ENCODE measurements at places on chromosomes 4 and X. TPM values are rescaled to one million over a fixed set of nuclear protein-coding genes. Genes with fewer than 3 reads are reported as not detected.

Gene TRPC5OS
- total RNA-seq: not detected

Gene SLC2A9
- 3.5 TPM for total RNA-seq

Gene GPAT3
- 15.1 TPM for total RNA-seq

Gene FAM184B
- total RNA-seq: 0.03 TPM

Gene PAGE2B
- total RNA-seq: not detected

Gene PRDM8
- 5.3 TPM for total RNA-seq

Gene TEX13D
- total RNA-seq: not detected

Gene MAGEC3
- not detected for total RNA-seq

Gene MSANTD1
- 0.57 TPM for total RNA-seq

Gene PROM1
- 0.18 TPM for total RNA-seq

Gene PNPLA4
- 1.3 TPM for total RNA-seq

Gene ARHGEF38
- not detected for total RNA-seq

GRCh38 chrX:130771648-130772047 is 131.4 kb downstream of the ENOX2 start:
- DNase-seq: no peak
- H3K36me3 ChIP-seq: no peaks in the 10 kb centered on the region
- H3K27ac ChIP-seq: no peak overlapping the region
- no peaks in the 10 kb centered on the region for H3K27me3 ChIP-seq
- no peak overlapping the region for H3K4me3 ChIP-seq

DNA sequence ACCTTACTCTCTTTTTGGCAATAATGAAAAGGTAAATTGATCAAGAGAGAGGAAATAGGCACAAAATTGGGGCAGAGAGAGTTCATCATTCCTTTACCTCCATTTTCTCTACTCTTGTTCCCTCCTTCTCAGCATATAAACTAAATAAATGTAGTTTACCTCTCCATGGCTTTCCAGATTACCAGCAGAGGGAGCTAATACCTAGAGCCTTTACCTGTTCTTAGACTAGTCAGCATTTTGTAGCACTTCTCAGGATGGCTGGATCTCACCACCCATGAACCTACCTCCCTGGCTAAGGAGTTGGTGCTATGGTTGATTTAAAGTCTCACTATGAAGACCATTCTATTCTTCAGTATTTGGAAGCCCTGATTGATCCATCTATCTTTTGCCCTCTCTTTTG is 15.7 kb downstream of the OFD1 start:
- H3K36me3 ChIP-seq: no peaks in the 10 kb centered on the region
- H3K4me3 ChIP-seq: no peak overlapping the region
- no peaks in the 10 kb centered on the region for H3K4me1 ChIP-seq
- DNase-seq: no peak
- no peaks in the 10 kb centered on the region for H3K27me3 ChIP-seq

GRCh38 chrX:34734383-34734782 is 77.3 kb upstream of the TMEM47 start:
- H3K36me3 ChIP-seq: no peaks in the 10 kb centered on the region
- DNase-seq: no peak
- no peak overlapping the region for H3K27ac ChIP-seq

DNA sequence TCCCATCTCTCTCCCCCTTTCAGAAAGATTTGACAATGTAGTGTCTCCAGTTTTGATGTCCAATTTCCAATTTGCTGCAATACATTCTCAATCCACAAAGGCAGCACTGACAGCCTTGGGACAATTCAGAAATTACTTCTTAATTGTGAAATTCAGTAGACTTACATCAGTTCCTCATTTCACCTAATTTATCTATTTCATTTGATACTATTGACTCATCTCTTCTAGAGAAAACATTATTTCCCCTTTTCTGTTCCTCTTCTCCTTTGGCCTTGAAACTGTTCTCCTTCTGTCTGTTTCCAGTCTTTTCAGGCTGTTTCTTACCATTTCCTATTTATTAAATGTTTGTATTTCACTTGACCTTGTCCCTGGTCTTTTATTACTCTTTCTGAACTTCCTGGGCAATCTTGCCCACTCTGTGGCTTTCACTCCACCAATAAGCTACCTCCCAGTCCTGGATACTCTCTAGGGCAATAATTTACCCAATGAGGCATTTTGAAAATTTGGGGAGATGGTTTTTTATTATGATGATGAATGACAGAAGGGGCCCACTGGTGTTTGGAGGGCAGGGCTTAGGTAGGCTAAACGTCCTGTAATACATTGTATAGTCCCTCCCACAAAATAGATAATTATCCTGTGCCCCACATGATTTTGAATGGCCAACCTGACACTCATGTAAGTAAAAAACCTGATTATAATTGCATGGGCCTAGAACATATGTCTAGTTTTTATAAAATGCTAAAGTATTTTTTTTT is 498.0 kb upstream of the BOD1L1 start:
- H3K4me1 ChIP-seq: no peaks in the 10 kb centered on the region
- no peak for DNase-seq
- H3K4me3 ChIP-seq: no peak overlapping the region
- H3K36me3 ChIP-seq: no peaks in the 10 kb centered on the region

DNA sequence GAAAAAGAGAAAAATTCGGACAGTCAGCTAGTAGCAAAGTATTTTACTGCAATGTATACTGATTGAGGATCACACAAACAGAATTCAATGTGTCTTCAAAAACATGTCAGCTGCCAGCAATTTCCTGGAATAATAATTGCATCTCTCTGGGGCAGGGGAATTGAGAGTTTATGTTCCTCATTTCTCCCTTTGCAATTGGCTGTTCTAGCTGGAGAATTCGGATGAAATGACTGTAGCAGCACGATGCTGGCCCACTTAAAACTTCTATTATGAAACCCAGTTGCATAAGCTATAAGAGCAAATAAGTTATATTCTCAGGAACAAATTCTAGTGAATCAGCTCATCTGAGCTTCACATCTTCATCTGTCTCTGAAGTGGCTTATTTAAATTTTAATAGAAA is 99.9 kb upstream of the CPEB2 start:
- no peak for DNase-seq
- no peaks in the 10 kb centered on the region for H3K27me3 ChIP-seq
- H3K27ac ChIP-seq: no peak overlapping the region
- H3K36me3 ChIP-seq: no peaks in the 10 kb centered on the region
- no peak overlapping the region for H3K4me3 ChIP-seq

GRCh38 chr4:77074381-77074831 is 1.4 kb downstream of the CCNI start:
- peak overlapping the region; percentile 57 for H3K4me3 ChIP-seq
- DNase-seq: no peak
- peak overlapping the region; percentile 42 for H3K27ac ChIP-seq
- no peaks in the 10 kb centered on the region for H3K27me3 ChIP-seq
- peaks cover 6% of the 10 kb centered on the region for H3K36me3 ChIP-seq
- H3K4me1 ChIP-seq: peaks cover 15% of the 10 kb centered on the region

DNA sequence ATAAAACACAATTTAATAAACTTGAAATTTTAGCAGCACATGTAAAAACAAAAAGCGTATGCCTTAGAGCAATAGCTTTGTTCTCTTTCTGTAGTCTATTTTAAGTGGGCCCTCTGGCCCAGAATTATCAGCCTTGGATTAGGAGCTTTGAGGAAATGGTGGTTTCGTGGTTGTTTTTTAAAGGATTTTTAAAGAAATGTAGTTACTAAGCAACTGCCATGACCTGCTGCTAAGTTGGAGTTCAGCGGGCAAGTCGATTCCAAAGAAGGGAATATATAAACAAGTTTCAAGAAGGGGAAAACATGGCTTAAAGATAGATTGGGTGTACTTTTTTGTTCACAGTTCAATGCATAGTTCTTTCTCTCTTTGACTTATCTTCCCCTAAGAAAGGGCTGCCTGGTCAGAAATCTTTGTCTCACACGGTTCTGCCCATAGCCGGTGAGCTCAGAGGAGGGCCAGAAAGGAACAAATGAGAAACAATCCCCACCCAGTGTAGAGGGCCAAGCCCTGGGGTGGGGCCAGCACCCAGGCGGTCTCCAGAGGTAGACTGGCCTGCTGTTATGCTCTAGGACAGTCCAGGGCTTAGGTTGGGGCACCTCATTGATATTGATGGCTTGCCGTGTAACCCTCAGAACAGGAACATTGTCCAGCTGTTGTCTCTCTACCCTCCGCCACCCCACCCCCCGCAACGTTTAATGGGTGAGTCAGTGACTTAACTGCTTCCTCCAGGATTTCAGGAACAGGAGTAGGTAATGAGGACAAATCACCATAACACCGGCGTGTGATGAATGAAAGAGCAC is 32.5 kb downstream of the DLG3 start:
- no peaks in the 10 kb centered on the region for H3K36me3 ChIP-seq
- no peak for DNase-seq
- no peak overlapping the region for H3K4me3 ChIP-seq
- H3K4me1 ChIP-seq: peaks cover 3% of the 10 kb centered on the region

GRCh38 chr4:101037938-101038413 is 309.4 kb downstream of the PPP3CA start:
- no peak overlapping the region for H3K27ac ChIP-seq
- no peak overlapping the region for H3K4me3 ChIP-seq
- no peaks in the 10 kb centered on the region for H3K4me1 ChIP-seq

DNA sequence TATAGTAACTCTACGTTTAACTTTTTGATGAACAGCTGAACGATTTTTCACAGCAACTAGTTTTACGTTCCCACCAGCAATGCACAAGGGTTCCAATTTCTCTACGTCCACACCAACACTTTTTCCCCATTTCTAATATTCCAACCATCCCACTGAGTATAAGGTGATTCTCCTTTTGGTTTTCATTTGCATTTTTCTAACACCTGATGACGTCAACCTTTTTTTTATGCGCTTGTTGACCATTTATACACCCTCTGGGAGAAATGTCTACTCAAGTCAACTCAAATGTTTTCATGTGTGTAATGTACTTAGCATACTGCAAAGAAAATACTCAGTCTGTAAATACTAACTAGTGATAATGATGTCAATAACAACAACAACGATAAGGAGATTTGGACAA is 177.2 kb upstream of the TENM3 start:
- no peak for DNase-seq
- H3K27ac ChIP-seq: no peak overlapping the region
- H3K36me3 ChIP-seq: no peaks in the 10 kb centered on the region
- H3K27me3 ChIP-seq: no peaks in the 10 kb centered on the region
- H3K4me3 ChIP-seq: no peak overlapping the region
- no peaks in the 10 kb centered on the region for H3K4me1 ChIP-seq

- H3K36me3 ChIP-seq: no peaks in the 10 kb centered on the region
- no peak for DNase-seq
- H3K27me3 ChIP-seq: no peaks in the 10 kb centered on the region
- no peak overlapping the region for H3K27ac ChIP-seq
Observed at GRCh38 chr4:107472265-107472948, 247.6 kb downstream of the PAPSS1 start.

DNA sequence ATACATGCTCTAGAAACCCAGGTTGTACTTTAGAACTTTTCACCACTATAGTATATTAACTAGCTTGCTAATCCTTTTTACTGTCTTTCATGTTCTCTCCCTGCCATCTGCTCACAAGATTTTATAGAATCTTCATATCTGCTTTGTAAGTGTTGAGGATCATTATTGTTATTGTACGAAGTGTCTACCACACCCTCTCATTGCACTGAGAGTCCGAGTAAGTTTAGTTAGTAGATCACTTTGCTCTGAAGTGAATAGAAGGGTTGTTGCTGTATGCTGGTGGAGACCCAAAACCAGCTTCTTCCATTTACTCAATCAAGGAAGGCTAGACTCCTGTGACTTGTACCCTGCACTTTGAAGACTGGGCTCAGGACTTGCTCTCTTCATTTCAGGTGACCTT is 17.1 kb downstream of the GAB1 start:
- no peak overlapping the region for H3K27ac ChIP-seq
- no peaks in the 10 kb centered on the region for H3K4me1 ChIP-seq
- no peak for DNase-seq
- H3K36me3 ChIP-seq: no peaks in the 10 kb centered on the region
- no peaks in the 10 kb centered on the region for H3K27me3 ChIP-seq

DNA sequence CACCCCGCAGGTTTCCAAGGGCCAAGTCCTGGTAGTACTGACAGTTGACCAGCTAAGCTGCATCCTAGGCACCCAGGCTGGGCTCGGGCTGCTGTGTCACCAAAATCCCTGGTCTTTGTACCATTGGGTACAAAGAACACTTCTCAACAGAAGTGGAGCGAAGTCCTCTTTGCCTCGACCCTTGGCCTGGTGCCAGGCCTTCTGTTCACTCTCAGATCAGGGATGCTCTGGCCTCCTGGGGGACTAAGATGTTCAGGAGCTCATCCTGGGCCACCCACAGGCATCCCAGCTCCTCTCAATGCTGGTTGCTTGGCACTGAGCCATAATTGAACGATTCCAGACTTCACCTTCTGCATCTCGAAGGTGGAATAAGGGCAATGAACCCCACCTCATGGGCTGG is 13.8 kb upstream of the SLC2A9 start:
- no peak overlapping the region for H3K27ac ChIP-seq
- H3K4me3 ChIP-seq: no peak overlapping the region
- H3K36me3 ChIP-seq: no peaks in the 10 kb centered on the region

DNA sequence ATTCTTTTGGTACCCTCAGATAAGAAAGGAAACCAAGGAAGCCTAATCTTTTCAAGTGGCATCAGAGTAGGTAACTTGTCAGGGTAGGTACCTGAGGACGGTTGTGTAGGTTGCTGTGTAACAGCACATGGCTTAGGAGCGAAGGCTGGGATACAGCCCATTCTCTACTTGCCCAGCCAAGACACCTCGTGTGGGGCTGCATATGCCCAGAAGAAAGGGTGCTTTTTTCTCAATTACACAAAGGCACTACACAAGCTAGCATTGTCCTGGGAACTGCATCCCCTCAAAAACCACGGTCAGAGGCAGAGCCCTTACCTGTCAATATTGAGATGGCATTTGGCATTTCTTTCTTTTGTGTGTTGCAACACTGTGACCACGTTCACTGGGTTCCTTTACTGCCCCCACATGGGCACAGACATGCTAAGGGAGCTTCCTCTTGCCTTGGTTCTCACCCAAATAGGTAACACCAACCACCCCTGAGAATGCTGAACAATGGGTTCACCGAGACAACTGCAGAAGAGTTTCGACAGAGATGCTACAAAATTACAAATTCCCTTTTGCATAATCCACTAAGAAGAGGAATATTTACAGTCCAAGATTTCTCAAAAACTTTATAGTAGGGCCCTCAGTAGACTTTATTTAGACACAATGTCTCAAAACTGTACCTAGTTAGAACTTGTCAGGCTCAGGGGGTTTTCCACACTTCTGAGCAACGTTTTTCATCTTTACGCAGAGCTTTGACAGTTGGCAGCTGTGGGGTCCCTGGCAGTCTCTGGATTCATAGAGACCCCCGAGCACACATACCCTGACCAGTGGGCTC is 35.8 kb upstream of the TNIP3 start:
- no peaks in the 10 kb centered on the region for H3K27me3 ChIP-seq
- H3K36me3 ChIP-seq: no peaks in the 10 kb centered on the region
- H3K27ac ChIP-seq: no peak overlapping the region
- H3K4me3 ChIP-seq: no peak overlapping the region
- H3K4me1 ChIP-seq: no peaks in the 10 kb centered on the region

GRCh38 chr4:8538703-8539567 is 41.3 kb upstream of the GPR78 start:
- DNase-seq: peak; percentile 78
- H3K36me3 ChIP-seq: no peaks in the 10 kb centered on the region
- H3K27me3 ChIP-seq: no peaks in the 10 kb centered on the region
- no peaks in the 10 kb centered on the region for H3K4me1 ChIP-seq

Measured in Panc1 (cell line).